ENCODE measurements at places on chromosomes 5 and 9.

DNA sequence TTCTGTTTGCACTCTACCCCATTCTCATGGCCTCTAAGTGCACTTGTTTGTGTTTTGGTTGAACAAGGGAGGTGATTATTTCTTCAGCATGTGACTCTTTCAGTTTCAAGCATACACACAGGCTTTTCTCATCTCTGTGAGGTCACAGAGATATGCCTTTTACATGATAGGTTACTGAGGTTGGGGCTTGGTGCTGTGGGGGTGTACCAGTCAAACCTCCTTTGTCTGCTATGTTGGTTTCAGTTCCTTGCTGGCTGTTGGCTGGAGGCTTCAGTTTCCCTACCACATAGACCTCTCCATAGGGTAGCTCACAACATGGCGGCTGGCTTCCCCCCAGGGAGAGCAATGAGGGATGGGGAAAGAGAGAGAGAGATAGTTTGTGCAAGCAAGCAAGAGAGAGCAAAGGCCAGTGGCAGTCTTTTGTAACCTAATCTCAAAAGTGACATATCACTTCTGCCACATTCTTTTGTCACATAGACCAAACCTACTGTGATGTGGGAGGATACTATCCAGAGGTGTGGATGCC, 96.7 kb upstream of the SEMA6A start:
- no peaks in the 10 kb centered on the region for H3K4me1 ChIP-seq
- no peak for DNase-seq
- peaks cover 2% of the 10 kb centered on the region for H3K27me3 ChIP-seq
- no peak overlapping the region for H3K4me3 ChIP-seq

DNA sequence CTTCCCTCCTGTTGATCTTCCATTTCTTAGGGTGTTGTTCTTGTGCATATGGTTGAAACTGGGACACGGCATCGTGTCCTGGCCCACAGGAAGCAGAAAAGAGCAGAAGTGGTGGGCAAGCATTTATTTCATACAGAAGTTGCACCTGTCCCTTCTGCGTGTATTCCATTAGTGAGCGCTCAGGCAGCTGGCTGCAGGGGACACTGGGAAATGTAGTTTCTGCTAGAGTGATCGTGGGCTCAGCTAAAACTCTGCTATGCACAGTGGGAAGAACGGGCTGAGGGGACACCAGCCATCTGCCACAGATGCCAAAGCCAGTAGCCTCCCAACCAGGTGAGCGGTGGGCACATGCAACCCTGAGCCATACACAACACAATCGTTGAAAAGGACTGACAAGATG, 57.4 kb upstream of the ASS1 start:
- H3K27me3 ChIP-seq = peaks cover 7% of the 10 kb centered on the region
- no peak overlapping the region for H3K27ac ChIP-seq
- H3K4me1 ChIP-seq = no peaks in the 10 kb centered on the region
- DNase-seq = no peak
- H3K4me3 ChIP-seq = no peak overlapping the region

GRCh38 chr9:32737378-32737777, 46.0 kb upstream of the TMEM215 start:
- peaks cover 2% of the 10 kb centered on the region for H3K27me3 ChIP-seq
- no peak overlapping the region for H3K4me3 ChIP-seq
- H3K27ac ChIP-seq = no peak overlapping the region
- H3K4me1 ChIP-seq = no peaks in the 10 kb centered on the region
- no peak for DNase-seq
- H3K36me3 ChIP-seq = no peaks in the 10 kb centered on the region

DNA sequence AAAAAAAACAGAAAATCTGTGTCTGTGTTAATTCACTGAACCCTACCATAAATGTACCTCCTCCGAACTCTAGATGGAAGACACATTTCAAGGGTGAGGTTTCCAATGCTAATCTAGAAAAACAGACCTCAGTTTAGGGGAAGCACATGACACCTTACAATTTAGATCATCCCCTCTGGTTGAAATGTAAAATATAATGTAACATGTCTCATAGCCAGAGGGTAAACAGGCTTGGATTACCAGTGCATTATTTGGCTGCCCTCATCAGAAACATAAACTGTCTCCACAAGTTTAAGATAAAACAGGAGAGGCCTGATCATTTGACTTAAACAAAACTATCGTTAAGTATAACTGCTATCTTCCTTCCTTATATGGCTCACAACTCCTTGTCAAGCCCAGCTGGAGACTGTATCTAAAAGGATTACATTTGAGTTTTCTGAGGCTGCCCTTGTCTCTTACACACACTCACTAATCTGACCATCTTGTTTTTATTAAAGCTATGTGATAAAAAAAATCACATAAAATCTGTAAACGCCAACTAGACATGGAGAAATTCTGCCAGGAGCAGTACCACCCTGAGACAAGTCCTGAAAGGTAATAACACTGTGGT, 105.7 kb downstream of the LURAP1L start:
- H3K4me3 ChIP-seq = no peak overlapping the region
- H3K27ac ChIP-seq = no peak overlapping the region
- H3K4me1 ChIP-seq = no peaks in the 10 kb centered on the region
- no peaks in the 10 kb centered on the region for H3K27me3 ChIP-seq
- no peaks in the 10 kb centered on the region for H3K36me3 ChIP-seq

GRCh38 chr5:169904059-169904458, 76.2 kb downstream of the INSYN2B start:
- no peaks in the 10 kb centered on the region for H3K27me3 ChIP-seq
- no peak for DNase-seq
- peaks cover 22% of the 10 kb centered on the region for H3K4me1 ChIP-seq
- H3K27ac ChIP-seq = no peak overlapping the region
- H3K4me3 ChIP-seq = no peak overlapping the region
- H3K36me3 ChIP-seq = peaks cover 24% of the 10 kb centered on the region

GRCh38 chr5:50302815-50303490, 138.1 kb downstream of the EMB start:
- peaks cover 7% of the 10 kb centered on the region for H3K4me1 ChIP-seq
- no peak overlapping the region for H3K4me3 ChIP-seq
- H3K27ac ChIP-seq = no peak overlapping the region
- DNase-seq = no peak
- H3K36me3 ChIP-seq = peaks cover 13% of the 10 kb centered on the region
- no peaks in the 10 kb centered on the region for H3K27me3 ChIP-seq

DNA sequence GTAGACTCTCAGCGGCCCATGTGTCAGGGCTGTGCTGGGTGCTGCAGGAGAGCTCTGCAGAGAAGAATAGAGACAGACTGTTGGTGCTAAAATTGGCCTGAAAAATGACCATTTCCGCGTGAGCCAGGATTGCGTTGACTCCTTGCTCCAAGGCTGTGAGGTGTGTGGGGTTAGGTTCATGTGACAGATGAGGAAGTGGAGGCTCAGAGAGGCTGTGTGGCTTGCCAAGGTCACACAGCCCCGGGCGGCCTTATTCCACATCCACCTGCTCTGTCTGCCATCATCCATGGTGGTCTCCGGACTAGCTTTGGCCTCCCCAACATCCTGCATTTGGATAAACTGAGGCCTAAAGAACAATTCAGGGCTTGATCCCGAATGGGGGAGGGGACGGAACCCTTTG, 15.2 kb downstream of the NEK6 start:
- DNase-seq = no peak
- no peaks in the 10 kb centered on the region for H3K27me3 ChIP-seq
- peaks cover 4% of the 10 kb centered on the region for H3K36me3 ChIP-seq
- peak overlapping the region; percentile 73 for H3K27ac ChIP-seq

All from memory B cell (primary cell).